ENCODE measurements at places on chromosomes 3 and 15. TPM values are rescaled to one million over a fixed set of nuclear protein-coding genes. Genes with fewer than 3 reads are reported as not detected.

ADAMTS7 gene
- 2.3 TPM for total RNA-seq

ITIH4 gene
- total RNA-seq: 9.7 TPM

ALDH1A2 gene
- not detected for total RNA-seq

UROC1 gene
- total RNA-seq: not detected

OSBPL10 gene
- total RNA-seq: 2.6 TPM

UBAP1L gene
- 5.9 TPM for total RNA-seq

MKRN2OS gene
- total RNA-seq: not detected

RIOX2 gene
- 66.2 TPM for total RNA-seq

CCDC39 gene
- total RNA-seq: not detected

STT3B gene
- total RNA-seq: 138 TPM

FBLN2 gene
- not detected for total RNA-seq

LDHAL6B gene
- not detected for total RNA-seq

FETUB gene
- total RNA-seq: not detected

TKT gene
- 260 TPM for total RNA-seq

Measured in T-helper 2 cell treated with Interferon-gamma antibody and Interleukin-4, amounts not matched to agents 100 ng/mL and 5 ng/mL, for 36 hours (primary cell).